ENCODE measurements at places on chromosomes 12 and 14.

DNA sequence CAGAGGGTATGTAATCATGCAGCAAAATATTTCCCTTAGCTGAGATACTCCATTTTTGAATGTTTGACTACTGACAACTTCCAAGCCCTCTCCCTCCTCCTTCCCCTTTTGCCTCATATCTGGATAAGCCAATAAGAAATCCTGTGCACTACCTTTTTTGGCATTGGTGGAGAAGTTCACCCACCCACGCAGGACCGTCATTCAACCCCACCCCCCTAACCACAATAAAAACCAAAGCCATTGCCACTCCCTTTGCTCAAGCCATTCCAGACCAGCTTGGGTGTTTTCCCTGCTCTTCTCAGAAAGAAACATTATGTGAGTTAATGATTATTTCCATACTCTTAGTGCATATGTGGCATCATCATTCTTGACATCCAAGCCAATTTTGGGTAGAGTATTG is 176.7 kb downstream of the PTPN11 start:
- peak; percentile 67 for DNase-seq

DNA sequence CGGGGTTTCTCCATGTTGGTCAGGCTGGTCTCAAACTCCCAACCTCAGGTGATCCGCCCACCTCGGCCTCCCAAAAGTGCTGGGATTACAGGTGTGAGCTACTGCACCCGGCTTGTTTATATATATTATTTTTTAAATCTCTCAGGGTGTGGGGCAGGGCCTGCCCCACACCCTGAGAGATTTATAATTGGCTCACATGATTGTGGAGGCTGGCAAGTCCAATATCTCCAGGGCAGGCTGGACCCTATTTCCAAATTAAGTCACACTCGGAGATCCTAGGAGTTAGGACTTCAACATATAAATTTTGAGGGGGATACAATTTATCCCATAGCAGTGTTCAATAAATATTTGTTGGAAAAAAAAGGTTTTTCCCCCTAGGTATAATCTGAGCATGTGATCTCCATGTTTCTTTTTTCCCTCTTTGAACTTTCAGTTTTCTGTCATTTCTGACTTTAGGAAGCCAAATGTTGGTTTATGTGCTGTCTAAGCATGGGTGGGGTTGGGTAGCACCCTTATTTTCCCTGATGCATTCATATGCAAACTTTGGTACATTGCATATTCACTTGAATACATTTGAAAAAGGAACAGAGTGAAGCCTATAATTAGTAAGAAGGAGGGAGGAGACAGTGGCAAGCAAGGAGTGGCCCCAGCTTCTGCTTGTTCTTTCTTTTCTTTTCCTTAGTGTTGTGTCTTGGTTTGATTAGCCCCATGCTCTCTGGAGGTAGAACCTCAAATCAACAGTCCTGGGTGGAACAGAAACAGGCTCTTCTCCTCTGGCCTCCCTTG is 8.7 kb upstream of the A2ML1 start:
- DNase-seq, result peak; percentile 31

DNA sequence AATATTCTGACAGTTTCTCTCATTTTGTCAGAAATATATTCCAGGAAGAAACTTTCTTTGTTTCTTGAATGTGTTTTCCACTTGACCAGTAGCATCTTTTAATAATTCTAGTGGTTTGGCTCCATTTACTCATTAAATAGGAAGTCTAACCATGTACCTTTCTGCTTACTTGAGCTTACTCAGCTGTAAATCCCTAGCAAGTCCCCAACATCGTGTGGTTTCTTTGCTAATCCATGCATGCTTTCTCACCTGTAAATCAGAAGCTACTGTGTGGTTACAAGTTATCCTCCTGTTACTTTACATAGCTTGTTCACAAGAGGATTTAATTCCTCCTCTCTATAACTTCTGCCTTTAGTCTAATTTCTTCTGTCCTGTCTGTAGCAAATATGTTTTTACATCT is 227.7 kb downstream of the FSCB start:
- DNase-seq, result no peak

GRCh38 chr12:99122496-99122895 is 477.4 kb downstream of the APAF1 start:
- no peak for DNase-seq

- no peak for DNase-seq
These were observed 25.3 kb downstream of the TTC8 start for GRCh38 chr14:88849716-88850115.

GRCh38 chr12:3836641-3837040 is 36.6 kb downstream of the PARP11 start:
- peak; percentile 21 for DNase-seq

- DNase-seq, result peak; percentile 77
These were observed 18.7 kb upstream of the YBX3 start for GRCh38 chr12:10741845-10742244.

- no peak for DNase-seq
These were observed 138.5 kb downstream of the ANO6 start for GRCh38 chr12:45354399-45354798.

DNA sequence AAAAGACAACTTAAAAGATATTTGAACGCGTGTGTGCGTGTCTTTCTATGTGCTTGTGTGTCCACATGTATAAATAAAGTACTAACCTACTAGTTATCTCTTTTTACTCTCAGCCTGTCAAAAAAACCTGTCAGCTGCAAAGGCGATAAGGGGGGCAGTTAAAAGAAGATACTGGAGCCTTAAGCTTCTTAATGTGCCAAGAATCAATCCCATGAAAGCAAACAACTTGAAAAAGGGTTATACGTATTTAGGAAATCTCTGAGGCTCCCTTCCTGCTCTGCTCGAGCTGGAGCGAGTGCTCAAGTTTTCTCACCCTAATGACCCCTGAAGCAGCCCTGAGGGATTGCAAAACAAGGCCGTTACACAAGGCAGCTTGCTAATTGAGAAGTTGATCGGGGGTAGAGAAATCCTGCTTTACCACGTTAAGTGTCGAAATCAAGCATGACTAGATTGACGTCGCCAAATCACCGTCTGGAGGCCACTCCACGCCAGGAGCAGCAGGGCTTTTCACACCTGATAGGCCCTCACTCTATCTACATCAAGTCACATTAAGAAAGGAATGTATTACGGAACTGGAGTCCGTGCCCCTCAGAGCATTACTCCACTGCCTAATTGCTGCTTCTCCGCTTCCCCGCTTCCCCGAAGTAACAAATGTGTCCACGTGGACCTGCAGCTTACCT is 32.4 kb downstream of the LMO3 start:
- DNase-seq, result peak; percentile 15

GRCh38 chr12:117262749-117263148 is 72.5 kb upstream of the FBXO21 start:
- DNase-seq, result no peak

All from suppressor macrophage treated with lipopolysaccharide for 4 hours (primary cell).